ENCODE measurements at places on chromosomes 2 and 18.

DNA sequence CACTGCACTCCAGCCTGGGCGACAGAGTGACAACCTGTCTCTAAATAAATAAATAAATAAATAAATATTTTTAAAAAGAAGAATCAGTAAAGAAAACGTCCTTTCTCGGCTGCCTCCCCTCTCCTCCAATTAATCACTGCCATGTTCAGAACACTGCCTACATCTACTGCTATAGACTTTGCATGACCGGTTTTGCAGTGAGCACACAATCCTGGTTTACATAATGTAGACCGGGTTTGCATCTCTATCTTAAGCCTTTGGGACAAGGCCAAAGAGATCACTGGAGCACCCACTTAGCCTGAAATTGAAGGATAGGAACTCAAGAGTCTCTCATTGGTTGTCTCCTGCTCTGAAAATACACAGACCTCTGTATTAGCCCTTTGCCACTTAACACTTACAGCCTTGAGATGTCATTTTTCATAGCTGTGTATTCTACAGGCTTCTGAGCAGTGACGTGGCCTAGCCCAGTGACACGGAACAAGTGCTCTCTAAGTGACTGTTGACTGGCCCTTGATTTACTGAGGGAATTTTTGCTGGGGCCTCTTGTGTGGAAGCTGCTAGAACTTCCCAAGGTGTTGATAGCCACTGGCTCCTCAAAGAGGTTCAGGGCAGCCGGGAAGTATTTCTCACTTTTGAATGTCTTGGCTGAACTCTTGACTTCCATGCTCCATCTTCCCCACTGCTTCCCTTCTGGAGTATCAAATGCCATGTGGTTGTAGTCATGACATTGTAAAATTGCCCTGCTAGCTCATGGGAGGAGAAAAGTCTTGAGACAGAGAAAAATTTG, 45.3 kb upstream of the CCBE1 start:
- no peak for DNase-seq

GRCh38 chr2:20616341-20616871, 34.5 kb downstream of the HS1BP3 start:
- DNase-seq: no peak

DNA sequence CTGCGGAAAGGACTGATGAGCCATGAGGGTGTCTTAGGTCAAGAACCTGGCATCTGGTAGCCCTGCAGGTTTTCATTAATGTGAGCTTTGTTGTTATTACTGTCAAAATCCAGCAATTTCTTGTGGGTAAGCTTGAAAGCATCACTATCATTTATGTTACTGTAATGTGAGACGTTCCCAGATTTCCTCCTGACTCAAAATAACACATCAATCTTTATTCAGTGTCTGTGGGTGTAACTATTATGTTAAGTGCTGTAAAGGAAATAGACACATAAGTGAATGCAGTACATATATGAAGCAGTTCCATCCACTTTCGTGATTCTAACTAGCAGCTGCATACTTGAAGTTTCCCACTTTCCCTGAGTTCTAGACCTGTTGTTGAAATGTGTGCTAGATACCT, 89.8 kb downstream of the FHOD3 start:
- DNase-seq: no peak

- DNase-seq: no peak
Observed at GRCh38 chr2:136119717-136120675, 2.0 kb upstream of the CXCR4 start.

DNA sequence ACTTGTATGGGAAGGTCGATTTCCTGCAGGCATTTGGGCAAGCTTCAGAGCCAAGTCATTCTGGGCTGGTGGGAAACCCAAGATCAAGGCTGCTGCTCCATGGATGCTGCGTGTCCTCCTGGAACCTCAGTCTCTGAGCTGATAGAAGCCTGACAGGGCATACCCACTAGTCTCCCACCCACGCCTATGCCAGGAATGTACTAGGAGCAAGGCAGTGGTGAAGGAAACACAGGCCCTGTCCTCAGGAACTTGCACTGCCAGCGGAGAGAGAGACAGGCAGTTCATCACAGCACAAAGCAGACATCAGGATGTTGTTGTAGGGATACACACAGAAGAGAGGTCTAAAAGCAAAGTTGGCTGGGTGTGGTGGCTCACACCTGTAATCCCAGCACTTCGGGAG, 84.2 kb downstream of the PLB1 start:
- no peak for DNase-seq

DNA sequence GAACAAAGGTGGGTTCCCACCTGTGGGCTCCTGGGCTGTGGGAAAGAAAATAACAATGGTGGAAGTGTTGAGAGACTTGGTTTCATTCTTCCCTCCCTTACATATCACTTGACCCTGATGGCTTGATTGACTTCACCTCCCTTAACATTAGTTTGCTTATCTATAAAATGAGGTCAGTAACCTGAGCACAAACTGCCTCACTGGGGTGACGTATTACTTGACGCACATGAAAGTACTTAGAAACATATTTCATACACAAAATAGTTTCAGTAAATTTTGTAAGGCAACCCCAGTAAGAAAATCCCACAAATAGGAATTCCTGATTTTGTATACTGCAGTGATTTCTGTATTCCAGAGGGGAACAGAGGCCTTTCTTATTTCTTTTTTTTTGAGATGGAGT, 29.4 kb upstream of the LPIN2 start:
- DNase-seq: no peak

DNA sequence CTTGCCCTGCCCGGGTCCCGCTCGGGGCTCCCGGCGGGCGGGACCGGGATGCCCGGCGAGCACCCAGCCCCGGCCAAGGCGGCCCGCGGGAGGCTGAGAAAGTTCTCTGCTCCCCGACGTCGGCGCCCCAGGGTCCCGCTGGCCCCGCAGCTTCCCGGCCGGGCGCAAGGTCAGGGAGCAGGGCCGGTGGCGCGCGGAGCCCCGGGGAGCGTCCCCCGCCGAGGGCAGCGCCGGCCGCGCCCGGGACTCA, 331 bp downstream of the SERPINE2 start:
- no peak for DNase-seq

DNA sequence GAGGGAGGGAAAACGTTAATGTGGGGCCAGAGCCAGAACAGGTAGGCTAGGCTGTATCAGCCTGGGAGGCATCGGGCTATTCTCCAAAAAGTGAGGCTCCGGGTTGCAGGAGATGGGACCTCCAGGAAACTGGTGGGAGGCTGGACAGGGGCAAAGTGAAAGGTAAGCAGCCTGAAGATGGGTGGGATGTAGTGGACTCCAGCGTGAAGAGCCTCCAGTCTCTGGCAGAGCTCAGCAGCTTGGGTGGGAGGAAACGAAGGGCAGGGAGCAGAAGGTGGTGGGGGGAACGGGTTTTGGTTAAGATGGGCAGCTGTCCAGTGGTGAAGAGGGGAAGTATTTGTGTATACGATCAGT, 3.1 kb upstream of the EMX1 start:
- DNase-seq: no peak

DNA sequence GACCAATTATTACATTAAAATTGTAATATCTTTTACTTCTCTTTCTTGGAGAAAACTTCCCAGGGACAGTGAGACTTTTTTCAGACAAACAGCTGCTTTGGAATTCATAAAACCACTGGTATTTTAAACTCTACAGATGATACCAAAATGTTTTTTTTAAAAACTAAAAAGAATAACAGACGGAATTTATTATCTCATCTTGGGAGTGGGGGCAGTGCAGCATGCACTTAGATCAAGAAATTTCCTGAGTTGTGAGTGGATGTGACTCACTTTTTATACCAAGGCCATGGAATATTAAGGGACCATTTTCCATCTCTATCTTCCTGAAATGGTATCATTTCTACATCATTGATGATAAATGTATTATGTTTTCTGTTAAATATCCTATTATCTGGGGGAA, 422.8 kb upstream of the HNRNPA3 start:
- DNase-seq: no peak

DNA sequence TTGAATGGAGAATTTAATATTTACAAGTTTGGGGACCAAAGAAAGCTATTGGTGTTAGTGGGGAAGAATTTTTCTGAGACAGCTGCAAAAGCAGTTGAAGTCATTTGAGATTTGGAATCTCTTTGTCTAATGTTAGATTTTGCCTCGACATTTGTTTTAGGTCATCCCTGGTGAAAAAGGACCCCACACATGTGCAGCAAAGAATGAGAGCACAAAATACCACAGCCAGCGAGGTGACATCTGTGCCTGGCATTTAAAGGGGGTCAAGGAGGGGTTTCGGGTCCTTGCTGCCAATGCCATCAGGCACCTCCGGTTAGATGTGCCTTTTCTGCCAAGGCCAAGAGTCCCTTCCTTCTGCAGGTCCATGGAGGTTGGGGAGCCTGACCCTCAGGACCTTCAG, 173.3 kb downstream of the TRIB2 start:
- no peak for DNase-seq

- DNase-seq: no peak
Observed at GRCh38 chr2:24210106-24210455, 35.2 kb downstream of the FAM228A start.

DNA sequence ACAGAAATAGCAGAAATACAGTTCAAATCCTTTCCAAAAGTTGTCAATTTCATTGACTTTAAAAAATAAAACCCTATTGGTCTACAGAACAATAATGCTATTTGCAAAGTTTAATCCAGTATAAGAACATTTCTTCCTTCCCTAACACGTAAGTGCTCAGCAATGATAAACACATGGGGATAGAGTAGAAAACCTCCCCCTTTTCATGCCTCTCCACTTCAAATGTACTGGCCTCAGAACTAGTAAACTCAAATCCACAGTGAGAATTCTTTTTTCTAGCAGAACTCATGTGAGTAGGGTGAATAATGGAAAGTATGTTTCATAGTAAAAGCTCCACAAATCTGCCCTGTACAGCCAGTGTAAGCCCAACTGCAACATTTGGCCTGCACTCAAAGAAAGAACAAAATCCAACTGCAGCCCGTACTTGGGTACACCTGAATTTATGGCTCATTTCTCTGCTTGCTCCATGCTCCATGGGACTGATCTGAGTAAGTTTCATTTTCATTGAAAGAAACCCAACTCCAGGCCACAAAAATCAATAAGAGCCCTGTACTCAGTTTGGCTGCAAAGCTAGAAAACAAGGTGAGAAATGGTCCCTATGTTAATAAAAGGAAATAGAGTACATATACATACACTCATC, 115.0 kb upstream of the RMDN2 start:
- no peak for DNase-seq

DNA sequence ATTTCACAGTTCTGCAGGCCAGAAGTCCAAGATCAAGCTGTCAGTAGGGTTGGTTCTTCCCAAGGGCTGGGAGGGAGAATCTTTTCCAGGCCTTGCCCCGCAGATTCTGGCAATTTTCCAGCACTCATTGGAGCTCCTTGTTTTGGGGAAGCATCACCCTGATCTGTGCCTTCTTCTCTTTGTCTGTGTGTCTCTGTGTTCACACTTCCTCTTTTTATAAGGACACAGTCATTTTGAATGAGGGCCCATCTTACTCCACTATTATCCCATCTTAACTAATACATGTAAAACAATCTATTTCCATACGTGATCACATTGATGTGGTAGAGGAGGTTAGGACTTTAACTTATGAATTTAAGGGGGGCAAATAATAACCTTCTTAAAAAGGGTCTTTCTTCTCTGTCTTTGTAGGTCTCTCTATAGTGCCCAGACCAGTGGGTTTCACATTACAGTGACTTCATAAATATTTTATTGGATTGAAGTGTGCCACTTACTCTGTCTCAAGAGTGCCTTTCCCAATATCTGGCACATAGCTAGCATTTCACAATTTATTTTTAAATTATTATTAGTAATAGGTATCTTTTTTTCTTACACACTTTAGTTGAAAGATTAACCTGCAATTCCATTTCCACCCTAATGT, 68.9 kb upstream of the CBLN2 start:
- no peak for DNase-seq

DNA sequence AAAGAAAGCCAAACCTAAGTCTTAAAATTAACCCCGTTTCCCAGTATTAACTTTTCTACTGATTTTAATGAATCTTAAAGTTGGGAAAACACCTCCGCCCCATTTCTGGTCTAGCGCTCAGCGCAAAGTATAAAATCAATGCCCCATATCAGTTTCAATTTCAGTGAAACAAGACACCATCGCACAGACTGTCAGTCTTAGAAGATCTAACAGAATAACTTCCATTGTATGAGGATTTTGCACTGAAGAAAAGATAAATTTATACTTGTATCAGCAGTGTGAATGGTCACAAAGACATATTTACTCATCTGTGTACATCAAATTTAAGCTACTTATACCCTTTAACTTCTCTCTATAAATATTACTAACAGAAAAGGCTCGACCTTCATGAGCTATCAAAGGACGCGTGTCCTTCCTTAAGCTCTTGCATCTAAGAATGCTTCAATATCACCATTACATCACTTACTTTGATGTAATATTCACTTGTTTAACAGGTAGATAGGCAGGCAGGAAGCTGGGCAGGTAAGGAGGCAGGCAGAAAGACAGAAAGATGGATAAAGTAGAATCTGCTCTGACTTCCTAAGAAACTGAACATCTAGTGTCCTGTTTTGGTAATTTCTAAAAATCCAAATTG, 183.0 kb downstream of the TCF4 start:
- DNase-seq: no peak

- no peak for DNase-seq
Observed at GRCh38 chr2:121137571-121137970, 147.4 kb downstream of the TFCP2L1 start.

DNA sequence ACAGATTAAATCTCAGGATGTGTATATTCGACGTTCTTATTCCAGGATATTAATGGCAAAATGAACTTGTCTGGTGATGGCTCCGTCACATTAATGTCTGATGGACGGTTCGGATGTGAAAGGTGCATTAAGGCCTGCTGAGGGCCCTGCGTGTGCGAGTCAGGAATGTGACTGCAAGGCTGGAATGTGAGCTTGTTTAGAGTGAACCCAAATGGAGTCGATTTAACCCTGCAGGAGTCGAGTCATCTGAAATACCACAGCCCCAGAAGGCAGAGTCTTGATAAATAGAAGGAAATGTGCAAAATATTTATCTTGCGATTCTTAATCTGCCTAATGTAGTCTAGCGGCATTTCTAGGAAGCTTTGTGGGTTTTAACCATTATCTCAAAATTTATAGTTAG, 44.3 kb downstream of the RDH14 start:
- DNase-seq: no peak

DNA sequence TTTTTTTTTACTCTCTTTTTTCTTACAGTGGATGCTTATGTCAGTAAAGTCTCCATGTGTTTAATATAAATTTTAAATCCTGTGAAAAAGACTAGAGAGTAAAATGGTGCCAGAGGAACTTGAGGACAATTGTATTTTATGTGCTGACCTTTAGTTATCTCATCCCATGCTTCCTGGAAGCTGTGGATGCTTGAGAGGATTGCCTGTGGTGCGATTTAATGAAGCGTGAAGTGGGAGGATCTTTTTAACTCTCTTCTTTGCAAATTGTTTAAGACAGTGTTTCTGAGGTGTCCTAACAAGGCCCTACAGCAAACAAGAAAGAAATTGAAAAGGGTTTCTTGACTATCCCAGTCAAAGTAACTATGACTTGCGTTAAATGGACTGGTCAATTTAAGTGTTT, 84.2 kb downstream of the DTNA start:
- DNase-seq: no peak

- DNase-seq: peak; percentile 28
Observed at GRCh38 chr2:64179582-64180321, 35.5 kb upstream of the PELI1 start.

DNA sequence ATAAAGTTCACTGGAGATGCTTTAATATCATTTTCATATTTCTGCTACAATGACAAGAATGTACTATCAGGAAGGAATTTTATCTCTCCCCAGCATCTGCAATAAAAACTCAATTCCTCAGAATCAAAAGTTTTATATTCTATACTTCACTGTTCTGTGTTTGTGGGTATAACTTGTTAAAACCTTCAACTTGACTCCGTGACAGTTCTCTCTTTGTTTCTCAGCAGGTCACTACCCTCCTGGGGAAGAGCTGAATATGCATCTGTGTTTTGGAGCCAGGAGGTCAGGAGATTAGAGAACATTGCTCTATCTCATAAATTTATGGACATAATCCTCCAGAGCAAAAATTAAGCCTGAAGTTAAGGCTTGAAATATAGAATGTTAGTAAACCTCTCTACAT, 411.4 kb downstream of the TRIB2 start:
- no peak for DNase-seq

All from CD4-positive, alpha-beta T cell treated with Interleukin-2 at 100 ng/mL for 4 hours (primary cell).